ENCODE measurements at places on chromosomes 1 and 21. TPM values are rescaled to one million over a fixed set of nuclear protein-coding genes. Genes with fewer than 3 reads are reported as not detected.

CD52 gene
- not detected for total RNA-seq

AVPR1B gene
- not detected for total RNA-seq

C1orf105 gene
- not detected for total RNA-seq

URB1 gene
- total RNA-seq = 10.2 TPM

KCND3 gene
- total RNA-seq = under 0.01 TPM

SPRR3 gene
- total RNA-seq = not detected

SLC30A10 gene
- 0.32 TPM for total RNA-seq
